Fibroblast of skin of right biceps (primary cell): ENCODE measurements at places on chromosomes 16 and 17.

DNA sequence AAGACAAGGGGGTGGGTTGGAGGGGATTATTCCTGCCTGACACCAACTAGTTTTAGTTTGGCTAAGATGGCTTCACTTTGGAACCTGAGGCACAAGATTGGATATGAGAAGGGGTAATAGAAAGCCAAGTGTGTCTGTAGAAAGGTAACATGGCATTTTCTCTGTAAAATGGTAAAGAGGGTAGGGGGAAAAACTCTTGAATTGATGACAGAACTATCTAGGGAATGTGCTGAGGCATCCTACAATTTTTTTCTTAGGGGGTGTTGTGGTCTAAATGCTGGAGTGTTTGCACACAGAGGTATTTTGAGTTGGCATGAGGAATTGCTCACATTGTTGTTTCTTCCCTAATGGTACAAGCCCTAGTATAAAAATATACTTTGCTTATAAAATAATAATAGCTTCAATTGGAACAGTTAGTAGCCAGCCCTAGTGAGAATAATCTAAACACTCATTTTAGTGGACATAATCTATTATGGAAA lies 25.8 kb downstream of the YPEL2 start:
- peak; percentile 67 for DNase-seq

GRCh38 chr16:74160759-74161158 lies 135.9 kb upstream of the PSMD7 start:
- no peak for DNase-seq

DNA sequence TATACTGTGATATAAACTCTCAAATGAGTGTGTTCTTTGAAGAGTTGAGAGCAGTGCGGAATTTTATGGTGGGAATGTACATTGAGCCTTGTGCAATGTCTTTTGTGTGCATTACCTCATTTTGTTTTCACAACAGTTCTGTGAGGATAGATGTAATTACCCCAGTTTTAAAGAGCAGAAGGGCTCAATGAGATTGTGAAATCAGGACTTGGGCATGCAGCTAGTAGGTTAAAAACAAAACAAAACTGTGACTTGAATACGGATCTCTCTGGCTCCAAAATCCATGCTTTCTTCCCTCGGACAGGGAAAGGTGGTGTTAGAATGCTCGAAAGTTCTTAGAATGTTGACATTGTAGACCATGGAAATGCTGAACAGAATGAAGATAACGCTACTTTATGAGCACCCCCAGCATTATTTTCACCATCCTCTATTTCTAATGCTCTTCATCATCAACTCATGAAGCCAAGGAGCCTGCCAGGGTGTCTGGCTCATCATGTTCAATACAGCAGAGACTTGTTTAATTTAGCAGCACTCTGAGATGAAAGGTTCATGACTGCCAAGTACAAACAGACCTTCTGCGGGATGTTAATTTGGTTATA lies 17.1 kb downstream of the MRTFB start:
- no peak for DNase-seq

DNA sequence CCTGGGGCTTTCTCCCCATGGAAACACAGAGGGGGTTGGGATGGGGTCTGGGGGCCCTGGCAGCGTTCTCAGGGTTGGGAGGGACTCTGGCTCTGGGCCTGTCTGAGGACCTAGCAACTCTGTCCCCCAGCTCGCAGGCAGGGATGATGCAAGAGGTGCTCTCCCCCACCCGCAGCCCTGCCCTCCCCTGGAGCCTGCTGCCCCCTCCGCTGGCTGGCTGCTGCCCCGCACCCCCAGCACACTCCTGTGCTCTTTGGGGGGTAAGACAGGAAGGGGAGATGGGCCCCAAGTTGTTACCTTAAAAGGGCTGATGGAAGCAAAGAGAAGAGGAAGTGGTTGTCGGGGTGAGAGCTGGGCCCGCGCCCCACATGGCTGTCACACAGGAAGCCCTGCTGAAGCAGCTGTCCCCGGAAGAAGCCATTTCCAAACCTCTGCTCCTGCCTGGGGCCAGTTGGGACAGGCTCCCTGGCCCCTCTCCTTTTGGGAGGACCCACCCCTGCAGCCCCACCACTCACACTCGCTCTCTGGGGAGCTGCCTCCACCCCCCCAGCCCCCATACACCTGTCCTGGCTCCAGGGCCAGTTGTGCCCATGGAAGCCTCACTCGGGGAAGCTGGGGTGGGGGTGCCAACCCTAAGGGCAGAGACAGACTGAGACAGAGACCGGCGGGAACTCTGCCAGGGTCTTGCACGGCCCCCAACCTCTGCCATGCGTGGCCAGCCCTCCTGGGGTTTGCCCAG lies 2.5 kb downstream of the CORO1A start:
- DNase-seq = no peak

DNA sequence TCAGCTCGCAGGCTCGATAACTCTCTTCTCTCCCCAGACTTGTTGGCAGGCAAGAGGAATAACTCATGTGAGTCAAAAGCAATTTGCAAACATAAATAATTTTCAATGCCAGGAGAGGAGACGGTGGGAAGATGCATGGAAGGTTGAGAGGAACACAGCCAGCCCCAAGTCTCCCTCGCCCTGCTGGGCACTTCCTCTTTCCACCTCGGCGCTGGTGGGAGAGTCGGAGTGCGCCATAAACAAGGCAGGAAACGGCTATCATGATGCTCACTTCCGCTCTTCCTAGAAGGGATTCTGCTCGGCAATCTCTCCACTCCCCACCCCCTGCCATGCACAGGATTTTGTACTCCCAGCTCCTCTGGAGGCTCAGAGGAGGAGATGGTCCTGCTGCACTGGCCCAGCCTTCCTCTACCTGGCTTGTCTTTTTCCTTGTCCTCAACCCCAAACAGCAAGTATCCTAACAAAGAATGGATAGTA lies 13.0 kb downstream of the CBX4 start:
- DNase-seq = no peak

GRCh38 chr16:87350681-87351319 lies 32.8 kb downstream of the FBXO31 start:
- peak; percentile 14 for DNase-seq

- DNase-seq = no peak
Measured at GRCh38 chr17:53971361-53971760, 148.6 kb downstream of the KIF2B start.

- no peak for DNase-seq
Measured at GRCh38 chr16:85469929-85470590, 143.1 kb upstream of the GSE1 start.

DNA sequence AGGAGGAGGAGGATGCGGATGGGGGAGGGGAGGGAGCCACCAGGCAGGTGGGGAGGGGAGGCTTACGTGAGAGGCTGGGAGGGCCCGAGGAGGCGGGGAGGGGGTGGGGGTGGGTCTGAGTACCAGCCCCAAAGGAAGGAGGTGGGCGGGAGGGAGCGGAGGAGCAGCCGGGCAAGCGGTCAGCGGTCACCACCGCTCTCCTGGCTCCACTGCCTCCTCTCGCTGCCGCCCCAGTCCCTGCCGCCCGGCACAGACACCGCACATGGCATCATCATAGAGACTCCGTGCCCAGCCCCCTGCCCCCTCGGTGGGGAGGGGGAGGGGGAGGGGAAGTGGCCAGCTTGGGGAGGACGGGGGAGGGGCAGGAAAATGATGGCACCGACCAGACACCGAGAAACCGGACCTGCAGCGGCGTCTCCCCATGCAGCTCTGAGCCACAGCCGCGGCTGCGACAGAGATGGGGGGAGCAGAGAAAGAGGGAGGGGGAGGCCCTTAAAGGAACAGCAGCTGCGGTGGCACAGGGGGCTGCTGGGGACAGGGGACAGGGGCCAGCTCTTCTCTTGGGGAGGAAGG lies at the start of gene TLCD3B:
TSS of gene TLCD3B (minus strand) at position 431 of the 573 bp plus-strand sequence. CDS start 744 bp downstream, outside the sequence.
- no peak for DNase-seq
